ENCODE measurements at places on chromosomes 1 and 21. TPM values are rescaled to one million over a fixed set of nuclear protein-coding genes. Genes with fewer than 3 reads are reported as not detected.
A peak's percentile ranks its signal among the peaks of the same experiment; 100 is the strongest.

- no peak overlapping the region for H3K4me3 ChIP-seq
- peaks cover 11% of the 10 kb centered on the region for H3K4me1 ChIP-seq
- H3K36me3 ChIP-seq = no peaks in the 10 kb centered on the region
- H3K27me3 ChIP-seq = no peaks in the 10 kb centered on the region
These were observed 114.6 kb downstream of the AKT3 start for GRCh38 chr1:243735457-243735856.

DNA sequence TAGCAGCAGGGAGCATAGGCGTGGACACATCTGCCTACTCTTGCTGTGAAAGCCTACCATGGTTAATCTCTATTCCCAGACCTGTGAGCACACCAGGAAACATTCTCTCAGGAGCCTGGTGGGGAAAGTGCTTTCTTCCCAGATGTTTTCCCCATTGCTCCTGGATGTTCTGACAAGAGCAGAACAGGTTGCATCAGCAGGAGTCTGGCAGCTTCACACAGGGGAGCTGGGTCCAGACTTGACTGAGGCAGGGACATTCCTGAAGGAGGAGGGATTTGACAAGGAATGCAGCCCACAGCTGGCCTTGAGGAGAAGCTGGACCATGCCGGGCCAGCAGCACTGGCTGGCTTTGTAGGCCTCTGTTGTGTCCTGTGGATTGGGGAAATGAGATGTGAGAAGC lies 21.0 kb upstream of the ARTN start:
- no peak overlapping the region for H3K4me3 ChIP-seq
- H3K36me3 ChIP-seq = no peaks in the 10 kb centered on the region
- no peaks in the 10 kb centered on the region for H3K27me3 ChIP-seq
- H3K27ac ChIP-seq = no peak overlapping the region
- no peak for DNase-seq

GRCh38 chr21:42565206-42565810 lies 51.7 kb downstream of the SLC37A1 start:
- H3K4me3 ChIP-seq = no peak overlapping the region
- DNase-seq = peak; percentile 9
- H3K4me1 ChIP-seq = no peaks in the 10 kb centered on the region
- no peak overlapping the region for H3K27ac ChIP-seq
- no peaks in the 10 kb centered on the region for H3K27me3 ChIP-seq
- peaks cover 54% of the 10 kb centered on the region for H3K36me3 ChIP-seq

DNA sequence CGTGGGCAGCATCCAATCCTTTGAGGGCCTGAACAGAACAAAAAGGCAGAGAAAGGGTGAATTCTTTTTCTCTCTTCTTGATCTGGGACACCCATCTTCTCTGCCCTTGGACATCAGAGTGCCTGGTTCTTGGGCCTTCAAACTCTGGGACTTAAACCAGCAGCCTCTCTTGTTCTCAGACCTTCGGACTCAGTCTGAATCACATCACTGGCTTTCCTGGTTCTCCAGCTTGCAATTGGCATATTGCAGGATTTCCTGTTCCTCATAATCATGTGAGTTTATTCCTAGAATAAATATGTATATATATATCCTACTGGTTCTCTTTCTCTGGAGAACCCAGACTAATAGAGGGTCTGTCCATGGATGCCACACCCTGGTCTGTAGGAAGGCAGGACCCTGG lies 16.3 kb upstream of the TENT5C start:
- no peak overlapping the region for H3K27ac ChIP-seq
- no peak overlapping the region for H3K4me3 ChIP-seq
- H3K36me3 ChIP-seq = no peaks in the 10 kb centered on the region
- H3K4me1 ChIP-seq = no peaks in the 10 kb centered on the region

GRCh38 chr1:37560401-37561132 lies 3.8 kb downstream of the DNALI1 start:
- H3K27ac ChIP-seq = no peak overlapping the region
- no peak overlapping the region for H3K4me3 ChIP-seq
- H3K27me3 ChIP-seq = no peaks in the 10 kb centered on the region
- H3K4me1 ChIP-seq = peaks cover 14% of the 10 kb centered on the region

- no peaks in the 10 kb centered on the region for H3K27me3 ChIP-seq
- no peak for DNase-seq
- H3K4me3 ChIP-seq = no peak overlapping the region
- no peaks in the 10 kb centered on the region for H3K4me1 ChIP-seq
- no peaks in the 10 kb centered on the region for H3K36me3 ChIP-seq
These were observed 31.6 kb downstream of the FAAH start for GRCh38 chr1:46425726-46426125.

DNA sequence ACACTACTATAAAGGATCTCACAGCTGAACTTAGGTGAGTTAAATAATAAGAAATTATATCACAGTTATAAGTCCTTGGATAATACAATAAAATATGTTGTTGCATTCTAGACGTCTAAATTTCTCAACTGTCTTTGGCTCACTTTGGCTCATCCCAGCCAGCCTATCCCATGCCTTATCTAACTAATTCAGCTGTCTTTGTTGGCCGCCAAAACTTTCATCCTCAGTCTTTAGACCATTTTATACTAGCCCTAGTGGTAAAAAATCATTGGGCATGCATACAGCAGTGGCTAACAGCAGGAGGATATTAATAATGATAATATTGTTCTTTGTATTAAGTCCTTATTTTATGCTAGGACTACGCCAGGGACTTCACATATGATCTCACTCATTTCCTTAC lies 59.3 kb downstream of the CCDC18 start:
- H3K27me3 ChIP-seq = no peaks in the 10 kb centered on the region
- no peak overlapping the region for H3K4me3 ChIP-seq
- no peak overlapping the region for H3K27ac ChIP-seq
- H3K36me3 ChIP-seq = no peaks in the 10 kb centered on the region

GRCh38 chr1:178683291-178683690 lies 41.8 kb upstream of the RALGPS2 start:
- H3K4me1 ChIP-seq = no peaks in the 10 kb centered on the region
- H3K27ac ChIP-seq = no peak overlapping the region
- H3K27me3 ChIP-seq = no peaks in the 10 kb centered on the region
- peak; percentile 28 for DNase-seq
- H3K36me3 ChIP-seq = no peaks in the 10 kb centered on the region

DNA sequence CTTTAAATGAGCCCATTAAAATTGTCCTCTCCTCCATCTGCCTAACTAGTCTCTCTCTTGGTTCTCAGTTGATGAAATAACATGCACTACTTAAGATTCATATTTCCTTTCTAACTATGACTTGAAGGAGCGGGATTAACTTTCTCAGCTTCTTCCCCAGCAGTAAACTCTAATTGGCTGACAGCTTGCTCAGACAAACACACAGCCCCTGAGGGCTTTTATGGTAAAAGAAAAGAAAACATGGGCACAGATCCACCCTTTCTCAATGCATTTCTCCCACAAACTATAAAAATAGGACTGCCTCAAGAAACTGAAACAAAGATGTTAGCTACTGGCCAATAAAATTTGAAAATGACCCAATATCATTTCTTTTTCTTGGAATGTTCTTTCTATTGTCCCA lies 703.1 kb downstream of the ADGRL2 start:
- H3K4me3 ChIP-seq = no peak overlapping the region
- no peaks in the 10 kb centered on the region for H3K27me3 ChIP-seq
- H3K27ac ChIP-seq = no peak overlapping the region
- DNase-seq = no peak
- no peaks in the 10 kb centered on the region for H3K4me1 ChIP-seq

DNA sequence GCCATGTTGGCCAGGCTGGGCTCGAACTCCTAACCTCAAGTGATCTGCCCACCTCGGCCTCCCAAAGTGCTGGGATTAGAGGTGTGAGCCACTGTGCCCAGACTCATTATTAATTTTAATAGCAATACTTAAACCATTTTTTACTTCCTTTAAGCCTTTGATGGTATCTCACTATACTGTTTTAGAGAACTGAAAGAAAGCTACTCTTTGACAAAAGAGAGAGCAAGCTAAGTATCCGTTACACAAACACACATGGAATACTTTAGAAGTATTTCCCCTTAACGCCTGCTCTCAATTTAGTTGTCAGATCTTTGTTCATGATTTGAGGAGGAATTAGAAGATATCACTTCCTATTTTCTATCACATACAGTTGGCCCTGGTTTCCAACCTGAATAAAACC lies 189.4 kb downstream of the COP1 start:
- no peak overlapping the region for H3K4me3 ChIP-seq
- no peaks in the 10 kb centered on the region for H3K36me3 ChIP-seq
- no peak overlapping the region for H3K27ac ChIP-seq
- H3K4me1 ChIP-seq = no peaks in the 10 kb centered on the region

DNA sequence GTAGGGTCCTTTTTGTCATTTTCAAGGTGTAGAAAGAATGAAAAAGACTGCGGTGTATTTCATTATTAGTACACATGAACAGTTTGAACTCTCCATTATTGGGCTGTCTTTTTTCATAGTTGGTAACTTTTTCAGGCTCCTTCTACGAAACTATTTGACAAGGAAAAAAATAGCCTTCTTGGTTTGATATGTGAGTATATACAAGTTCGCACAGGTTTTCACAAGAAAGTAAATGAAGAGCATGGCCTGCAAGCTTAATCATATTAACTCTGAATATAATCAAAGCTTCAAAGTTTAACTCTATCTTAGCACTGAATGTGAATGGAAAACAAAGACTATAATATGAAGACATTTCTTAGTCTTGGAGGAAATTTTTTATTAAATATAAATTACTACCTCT lies 290.0 kb upstream of the ADGRL2 start:
- no peak overlapping the region for H3K27ac ChIP-seq
- no peak for DNase-seq
- H3K36me3 ChIP-seq = no peaks in the 10 kb centered on the region
- H3K4me1 ChIP-seq = no peaks in the 10 kb centered on the region
- H3K27me3 ChIP-seq = no peaks in the 10 kb centered on the region

GRCh38 chr1:163610486-163610885 lies 288.7 kb downstream of the NUF2 start:
- no peak for DNase-seq
- H3K27ac ChIP-seq = no peak overlapping the region
- no peaks in the 10 kb centered on the region for H3K36me3 ChIP-seq
- no peaks in the 10 kb centered on the region for H3K27me3 ChIP-seq

The LORICRIN gene
- not detected for total RNA-seq

The NMNAT2 gene
- 1.2 TPM for total RNA-seq

Measured in adrenal gland (tissue), 19 donors.